ENCODE measurements at places on chromosomes 6 and 20.

DNA sequence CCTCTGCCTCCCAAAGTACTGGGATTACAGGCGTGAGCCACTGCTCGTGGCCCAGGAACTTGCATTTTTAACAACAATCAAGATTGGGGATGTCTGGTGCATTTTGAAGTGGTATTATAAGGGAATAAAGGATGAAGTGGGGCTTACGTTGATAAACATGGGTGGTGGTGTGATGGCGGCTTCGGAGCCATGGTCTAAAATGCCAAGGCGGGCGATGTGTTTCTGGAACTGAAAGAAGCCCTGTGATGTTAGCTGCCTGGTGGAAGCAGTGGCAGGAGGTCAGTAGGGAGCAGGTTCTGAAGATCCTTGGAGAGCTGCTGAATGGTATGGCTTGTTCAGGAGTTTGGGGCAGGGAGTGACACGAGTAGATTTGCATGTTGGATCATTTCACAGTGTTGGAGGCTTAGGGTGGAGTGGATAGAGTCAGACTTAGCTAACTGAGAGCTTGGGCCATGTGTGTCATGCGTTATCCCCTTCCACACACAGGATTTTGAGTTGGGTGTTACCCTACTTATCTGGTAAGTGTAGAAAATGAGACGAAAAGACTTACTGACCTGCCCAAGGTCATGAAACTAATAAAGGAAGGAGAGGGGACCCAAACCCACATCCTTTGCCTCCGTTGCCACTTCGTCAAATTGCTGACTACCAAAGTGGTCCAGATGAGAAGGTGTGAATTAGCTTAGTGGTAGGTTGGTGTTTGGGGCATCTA is 1.5 kb downstream of the NELFCD start:
- no peak for DNase-seq

DNA sequence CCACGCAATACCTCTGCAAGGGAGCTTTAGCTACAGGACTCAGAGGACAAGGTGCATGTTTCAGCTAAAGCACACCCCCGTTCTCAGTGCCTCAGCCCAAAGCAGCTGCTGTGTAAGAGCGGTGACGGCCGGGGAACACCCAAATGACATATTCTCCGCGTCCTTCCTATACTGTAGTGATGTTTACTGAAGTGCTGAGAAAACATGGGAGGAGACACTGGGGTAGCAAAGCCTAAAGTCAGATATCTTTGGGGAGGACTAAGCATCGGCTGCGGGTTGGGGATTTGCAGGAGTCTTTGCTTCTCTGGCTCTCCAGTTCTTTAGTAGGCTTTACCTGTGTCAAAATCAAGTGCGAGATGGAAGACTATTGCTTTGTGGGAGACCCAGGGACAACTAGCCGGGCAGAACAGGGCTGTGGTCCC is 1.7 kb downstream of the SLC22A23 start:
- no peak for DNase-seq

DNA sequence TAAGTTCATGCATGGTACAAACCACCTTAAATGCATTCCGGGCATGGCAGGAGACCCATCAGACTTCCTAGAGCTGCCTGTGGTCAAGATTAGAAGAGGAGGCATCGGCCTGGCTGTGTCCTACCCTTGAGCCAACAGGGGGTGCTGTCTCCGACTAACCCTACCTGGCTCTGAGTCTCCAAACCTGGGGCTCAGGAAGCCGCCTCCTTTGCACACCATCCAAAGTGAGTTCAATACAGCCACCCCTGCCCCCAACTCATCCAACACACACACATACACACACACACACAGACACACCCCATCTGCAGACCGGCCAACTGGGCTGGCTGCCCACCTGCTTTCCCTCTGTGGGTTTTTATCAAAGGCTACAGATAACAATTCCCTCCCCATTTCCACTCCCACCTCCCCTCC is 77.0 kb downstream of the JPH2 start:
- no peak for DNase-seq

DNA sequence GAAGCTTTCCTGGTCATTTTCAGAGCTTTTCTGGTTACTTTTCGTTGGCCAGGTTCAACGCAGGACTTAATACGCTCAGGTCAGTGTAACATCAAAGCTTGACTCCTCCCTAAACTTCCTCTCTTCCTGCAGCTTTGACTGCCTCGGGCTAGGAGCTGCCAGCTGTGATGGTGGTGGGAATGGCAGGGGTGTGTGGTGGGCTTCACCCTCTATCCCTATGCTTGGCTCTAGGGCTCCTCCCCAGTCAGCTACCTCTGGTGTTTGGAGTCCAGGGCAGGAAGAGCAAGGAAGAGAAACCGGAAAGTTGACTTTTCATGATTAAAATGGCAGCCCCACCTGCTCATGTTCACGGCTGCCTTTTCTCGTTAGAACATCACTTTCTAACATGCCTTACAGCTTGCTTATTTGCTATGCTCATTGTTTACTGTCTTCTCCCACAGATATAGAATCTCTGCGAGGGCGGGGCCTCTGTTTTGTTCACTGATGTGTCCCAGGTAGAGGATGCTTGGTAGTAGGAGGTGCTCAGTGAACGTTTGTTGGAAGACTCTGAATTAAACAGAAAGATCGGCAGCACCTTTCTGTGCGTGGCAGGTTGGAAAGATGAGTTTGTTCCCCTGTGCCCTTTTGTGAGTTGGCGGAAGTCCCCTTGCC is 16.1 kb upstream of the PPP1R14C start:
- DNase-seq, result no peak

DNA sequence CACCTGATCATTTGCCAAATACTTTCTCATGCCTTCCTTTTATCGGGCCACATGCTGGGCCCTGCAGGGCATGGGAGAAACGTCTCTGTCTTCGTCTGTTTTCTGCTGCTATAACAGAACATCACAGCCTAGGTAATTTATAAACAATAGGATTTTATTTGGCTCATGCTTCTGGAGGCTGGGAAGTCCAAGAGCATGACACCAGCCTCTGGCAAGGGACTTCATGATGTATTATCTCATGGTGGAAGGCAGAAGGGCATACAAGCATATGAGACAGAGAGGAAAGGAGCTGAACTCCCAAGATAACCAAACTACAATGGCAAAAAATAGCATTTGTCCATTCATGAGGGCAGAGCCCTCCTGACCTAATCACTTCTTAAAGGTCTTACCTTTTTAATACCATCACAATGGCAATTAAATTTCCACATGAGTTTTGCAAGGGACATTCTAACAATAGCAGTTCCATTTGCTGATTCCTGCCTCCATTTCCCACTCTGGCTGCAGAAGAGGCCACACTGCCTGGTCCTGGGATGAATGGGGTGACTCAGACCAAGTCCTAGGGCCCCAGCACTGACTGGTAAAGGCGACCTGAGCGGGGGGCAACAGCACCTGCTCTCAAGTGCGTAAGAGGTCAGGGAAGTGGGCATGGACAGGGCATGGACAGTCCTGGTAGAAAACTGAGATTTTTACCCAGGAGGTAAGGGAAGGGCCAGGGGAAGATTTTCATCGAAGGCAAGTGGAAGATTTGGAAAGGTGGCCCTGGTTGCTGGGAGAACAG is 5.1 kb upstream of the ZBP1 start:
- DNase-seq, result no peak

GRCh38 chr6:163793011-163793983 is 378.8 kb downstream of the QKI start:
- DNase-seq, result peak; percentile 49

GRCh38 chr6:64680446-64680845 is 1026.6 kb downstream of the EYS start:
- DNase-seq, result no peak

DNA sequence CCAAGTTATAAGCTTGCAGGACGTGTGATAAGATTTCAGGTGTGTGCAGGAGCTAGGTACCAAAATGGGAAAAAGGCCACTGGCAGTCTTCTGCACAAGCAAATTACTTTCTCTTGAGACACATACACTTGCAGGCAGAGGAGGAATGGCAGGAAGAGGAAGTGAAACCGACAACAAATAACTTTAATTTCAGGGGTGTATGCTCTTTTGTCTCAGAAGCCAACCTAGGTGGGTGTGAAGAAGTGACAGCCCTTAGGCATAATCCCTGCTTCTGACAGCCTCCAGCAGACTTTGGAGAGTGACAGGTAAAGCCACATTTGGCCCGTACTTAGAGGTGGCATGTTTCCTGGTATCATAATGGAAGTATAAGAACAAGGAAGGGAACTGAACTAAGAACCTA is 118.8 kb upstream of the TRAF3IP2 start:
- no peak for DNase-seq

GRCh38 chr6:85353012-85353411 is 96.9 kb upstream of the NT5E start:
- DNase-seq, result no peak

- no peak for DNase-seq
Measured at GRCh38 chr20:35551503-35551902, 9.6 kb downstream of the ERGIC3 start.

- peak; percentile 65 for DNase-seq
Measured at GRCh38 chr20:2006452-2007361, 12.8 kb upstream of the PDYN start.

DNA sequence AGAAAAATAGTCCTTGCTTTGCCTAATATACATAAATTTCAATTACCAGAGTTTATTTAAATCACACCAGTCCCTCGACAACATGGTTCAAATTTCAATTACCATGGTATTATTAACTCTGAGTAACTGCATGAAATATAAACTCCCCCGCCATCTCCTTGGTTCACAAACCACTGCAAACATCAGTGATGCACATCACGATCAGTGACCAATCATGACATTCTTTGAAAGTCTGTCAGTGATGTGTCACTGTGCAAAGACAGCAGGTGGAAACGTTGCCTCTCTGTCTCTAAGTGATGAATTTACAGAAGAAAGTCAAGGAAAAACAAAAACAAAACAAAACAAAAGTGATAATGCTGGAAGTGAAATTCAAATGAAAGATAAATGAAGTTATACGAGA is 86.7 kb downstream of the TASP1 start:
- DNase-seq, result no peak

DNA sequence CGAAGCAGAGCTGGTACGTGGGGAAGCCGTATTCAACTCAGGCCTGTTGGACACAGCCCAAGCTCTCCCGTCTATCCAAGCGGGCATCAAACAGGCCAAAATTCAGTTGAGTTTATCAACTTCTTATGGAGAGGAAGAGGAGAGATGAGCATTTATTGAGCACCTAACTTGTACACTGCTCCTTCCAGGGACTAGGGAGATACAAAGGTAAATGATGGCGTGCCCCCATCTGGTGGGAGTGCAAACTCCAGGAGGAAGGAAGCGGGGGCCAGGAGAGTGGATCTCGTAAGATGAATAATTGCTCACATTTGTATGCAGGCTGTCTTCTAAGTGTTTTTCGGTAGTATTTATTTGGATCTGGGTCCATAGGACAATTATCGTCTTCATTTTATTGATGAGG is 146.6 kb downstream of the SOBP start:
- no peak for DNase-seq

GRCh38 chr6:161891542-161891941 is 617.7 kb upstream of the AGPAT4 start:
- no peak for DNase-seq

GRCh38 chr20:62439218-62439617 is 11.9 kb upstream of the RBBP8NL start:
- no peak for DNase-seq

- DNase-seq, result no peak
Measured at GRCh38 chr6:143539734-143540133, 28.2 kb upstream of the FUCA2 start.

- DNase-seq, result no peak
Measured at GRCh38 chr20:2350606-2351005, 30.1 kb upstream of the TGM6 start.

GRCh38 chr6:152094992-152095592 is 287.6 kb downstream of the ESR1 start:
- DNase-seq, result peak; percentile 93

DNA sequence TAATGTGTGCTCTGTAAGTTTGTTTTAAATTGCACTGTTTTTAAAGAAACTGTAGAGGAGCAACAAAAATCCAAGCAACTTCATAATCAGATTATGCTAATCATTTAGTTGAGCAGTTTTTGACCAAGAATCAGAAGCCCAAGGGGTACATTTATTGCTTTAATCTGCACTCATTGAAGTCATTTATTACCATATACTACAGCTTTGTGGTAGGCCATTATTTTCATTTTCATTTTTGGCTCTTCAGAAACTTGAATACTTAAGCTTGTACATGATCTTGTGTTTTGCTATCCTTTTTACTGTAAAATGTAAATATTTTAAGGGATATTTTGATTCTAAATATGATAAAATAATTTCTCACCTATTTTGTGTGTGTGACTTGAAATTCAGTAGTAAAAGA is 78.5 kb downstream of the PHF3 start:
- DNase-seq, result no peak

DNA sequence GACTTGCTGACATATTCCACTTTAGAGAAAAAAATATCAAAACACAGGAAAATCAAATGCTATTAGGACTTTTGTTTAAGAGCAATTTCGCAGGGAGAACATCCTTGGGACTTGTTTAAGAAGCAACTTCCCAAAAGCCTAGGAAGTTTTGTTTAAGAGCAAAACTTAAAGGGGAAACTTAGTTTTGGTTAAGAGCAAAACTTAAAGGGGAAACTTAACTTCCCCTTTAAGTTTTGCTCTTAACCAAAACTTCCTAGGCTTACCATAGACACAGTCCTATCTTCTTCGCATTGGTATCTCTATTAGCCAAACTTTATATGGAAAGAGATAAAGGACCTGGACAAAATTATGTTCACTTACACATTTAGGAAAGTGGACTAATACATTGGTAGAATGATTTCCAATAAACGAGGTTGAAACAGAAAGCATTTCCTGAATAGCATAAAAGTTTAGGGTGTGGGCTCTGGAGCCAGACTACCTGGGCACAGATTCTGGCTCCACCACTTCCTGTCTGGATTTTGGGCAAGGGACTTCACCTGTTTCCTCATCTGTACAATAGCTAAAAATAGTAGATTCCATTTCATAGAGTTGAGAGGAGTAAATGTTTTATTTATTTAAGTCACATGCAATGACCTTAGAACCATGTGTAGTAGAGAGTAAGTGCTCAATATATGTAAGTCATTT is 15.7 kb downstream of the PAQR8 start:
- DNase-seq, result no peak

GRCh38 chr20:63577317-63577894 is 3.4 kb upstream of the HELZ2 start:
- DNase-seq, result no peak

- peak; percentile 71 for DNase-seq
Measured at GRCh38 chr6:2749969-2750600, 637 bp downstream of the MYLK4 start.

DNA sequence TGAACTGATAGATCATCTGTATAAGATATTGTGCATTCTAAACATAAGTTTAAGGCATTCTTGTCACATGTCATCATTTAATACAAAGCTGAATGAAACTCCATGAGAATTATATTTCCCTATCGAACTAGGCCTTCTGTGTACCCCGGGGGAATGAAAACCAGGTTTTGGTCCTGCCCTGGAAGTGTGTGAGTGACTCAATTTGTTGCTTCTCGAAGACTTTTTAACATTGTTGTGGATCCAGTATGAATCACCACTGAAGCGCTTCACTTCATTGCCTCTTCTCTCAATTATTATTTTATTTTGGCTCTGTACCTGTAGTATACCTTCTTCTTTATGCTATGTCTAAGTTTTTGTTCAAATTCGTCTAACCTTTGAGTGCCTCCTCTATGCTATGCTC is 150.8 kb downstream of the GRIK2 start:
- DNase-seq, result peak; percentile 46

- DNase-seq, result no peak
Measured at GRCh38 chr20:45444050-45444449, 25.5 kb upstream of the WFDC2 start.

Measured in AG20443 (cell line).